ENCODE measurements at places on chromosomes 4 and X. TPM values are rescaled to one million over a fixed set of nuclear protein-coding genes. Genes with fewer than 3 reads are reported as not detected.

Gene TECRL
- total RNA-seq: not detected

Gene SGMS2
- total RNA-seq: 0.22 TPM

Gene KIT
- total RNA-seq: 0.07 TPM

Gene DHRSX
- 26.0 TPM for total RNA-seq

Gene FRG1
- 75.4 TPM for total RNA-seq

Gene SHISA3
- 0.23 TPM for total RNA-seq

Gene AMBN
- not detected for total RNA-seq

Gene PDGFRA
- total RNA-seq: 0.43 TPM

Gene DMP1
- not detected for total RNA-seq

Gene LRRC66
- total RNA-seq: 0.72 TPM

Gene SUPT20HL1
- total RNA-seq: not detected

Gene DMRTC1B
- total RNA-seq: 0.38 TPM

Gene HMGN5
- total RNA-seq: 2.7 TPM

Gene CXCL11
- total RNA-seq: 0.19 TPM

Gene MAP7D3
- 11.3 TPM for total RNA-seq

Gene RNF4
- 97.0 TPM for total RNA-seq
